Activated naive CD4-positive, alpha-beta T cell treated with Interleukin-2 at 50 U/mL for 16 hours (primary cell): ENCODE measurements at places on chromosomes 3 and 15.
A peak's percentile ranks its signal among the peaks of the same experiment; 100 is the strongest.

GRCh38 chr15:80991421-80991820 lies 1.8 kb upstream of the MESD start:
- no peak for DNase-seq

DNA sequence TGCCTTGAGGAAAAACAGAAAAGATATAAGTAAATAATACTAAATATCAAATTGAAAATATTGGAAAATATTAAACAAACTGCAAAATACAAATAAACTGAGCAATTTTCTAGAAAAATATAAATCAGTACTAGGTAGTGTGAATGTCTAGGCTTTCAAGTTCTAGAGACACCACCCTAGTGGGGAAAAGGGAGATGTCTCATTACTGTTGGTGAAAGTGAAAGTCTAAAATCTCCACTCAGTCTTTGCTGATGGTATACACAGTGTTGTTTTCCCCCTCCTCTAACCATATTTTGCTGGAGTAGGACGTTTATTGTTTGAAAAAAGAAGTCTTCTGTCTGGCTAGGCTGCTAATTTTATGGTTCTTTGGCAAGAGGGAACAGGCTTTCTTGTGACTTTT lies 1368.9 kb downstream of the OTOL1 start:
- DNase-seq: no peak

- no peak for DNase-seq
Observed at GRCh38 chr3:31009881-31010280, 115.4 kb upstream of the GADL1 start.

- peak; percentile 89 for DNase-seq
Observed at GRCh38 chr15:40274350-40275274, 8.3 kb downstream of the ANKRD63 start.

- DNase-seq: no peak
Observed at GRCh38 chr3:5282703-5283102, 95.2 kb downstream of the EDEM1 start.

DNA sequence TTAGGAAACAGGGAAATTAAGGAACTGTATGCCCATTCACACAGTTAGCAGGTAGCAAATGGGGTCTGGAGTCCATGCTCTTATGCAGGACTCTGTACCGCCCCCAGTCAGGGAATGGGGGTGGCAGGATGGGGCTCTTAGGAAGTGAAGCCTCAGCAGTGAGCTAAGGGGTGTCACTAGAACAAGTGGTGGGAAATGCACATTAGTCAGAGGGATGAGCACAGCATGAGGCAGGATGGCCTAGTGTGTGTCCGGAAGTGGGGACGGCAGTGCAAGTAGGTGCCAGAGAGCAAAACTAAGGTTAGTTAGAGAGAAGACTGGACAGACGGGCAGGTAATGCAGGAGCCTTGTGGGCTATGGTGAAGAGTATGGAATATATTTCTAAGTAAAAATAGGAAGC lies 60.7 kb downstream of the ST3GAL6 start:
- DNase-seq: no peak

DNA sequence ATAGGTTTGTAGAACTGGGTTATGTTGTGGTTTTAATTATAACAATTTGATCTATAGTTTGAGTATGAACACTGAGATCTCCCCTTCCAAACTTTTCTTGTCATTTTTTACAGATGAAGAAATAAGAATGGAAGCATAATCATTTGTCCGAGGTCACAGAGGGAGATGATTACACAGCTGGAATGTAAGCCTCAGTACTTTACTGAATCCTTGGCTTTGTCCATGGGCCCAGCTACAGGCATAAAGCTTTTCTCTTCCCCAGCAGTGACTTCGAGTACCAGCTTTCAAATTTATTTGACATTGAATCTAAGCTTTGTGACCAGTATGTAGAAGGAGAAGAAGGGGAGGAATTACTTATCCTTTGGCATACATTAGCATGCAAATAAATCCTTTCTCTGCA lies 80.9 kb upstream of the DCBLD2 start:
- DNase-seq: no peak

GRCh38 chr3:72548461-72548860 lies 299.8 kb downstream of the SHQ1 start:
- DNase-seq: no peak

DNA sequence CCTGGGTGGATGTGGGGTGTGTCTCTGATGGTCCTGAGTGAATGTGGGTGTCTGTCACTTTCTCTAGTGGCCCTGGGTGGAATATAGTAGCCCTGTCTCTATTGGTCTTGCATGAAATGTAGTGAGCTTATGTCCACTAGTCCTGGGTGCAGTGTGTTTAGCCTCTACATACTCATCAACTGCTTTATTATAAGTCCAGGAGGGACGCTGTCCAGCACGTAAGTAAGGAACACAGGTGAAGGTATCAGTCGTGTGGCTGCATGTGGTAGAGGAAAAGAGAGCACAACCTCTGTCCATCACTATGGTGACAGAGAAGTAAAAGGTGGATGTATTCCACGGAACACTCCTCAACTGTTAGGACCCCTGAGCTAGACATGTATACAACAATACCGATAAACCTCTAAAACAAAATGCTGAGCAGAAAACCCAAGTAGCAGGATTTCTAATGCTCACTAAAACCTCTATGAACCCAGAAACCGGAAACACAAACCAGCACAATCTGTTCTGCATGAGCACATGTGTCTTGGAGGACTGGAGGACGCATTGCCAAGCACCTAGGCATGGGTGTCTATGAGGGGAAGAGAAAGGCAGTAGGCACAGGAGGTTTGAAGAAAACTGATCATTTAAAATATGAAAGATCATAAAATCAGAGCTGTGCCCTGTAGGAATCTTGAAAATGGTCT lies 11.0 kb downstream of the LTF start:
- no peak for DNase-seq

- DNase-seq: no peak
Observed at GRCh38 chr15:40549894-40550293, 14.9 kb downstream of the CCDC32 start.

DNA sequence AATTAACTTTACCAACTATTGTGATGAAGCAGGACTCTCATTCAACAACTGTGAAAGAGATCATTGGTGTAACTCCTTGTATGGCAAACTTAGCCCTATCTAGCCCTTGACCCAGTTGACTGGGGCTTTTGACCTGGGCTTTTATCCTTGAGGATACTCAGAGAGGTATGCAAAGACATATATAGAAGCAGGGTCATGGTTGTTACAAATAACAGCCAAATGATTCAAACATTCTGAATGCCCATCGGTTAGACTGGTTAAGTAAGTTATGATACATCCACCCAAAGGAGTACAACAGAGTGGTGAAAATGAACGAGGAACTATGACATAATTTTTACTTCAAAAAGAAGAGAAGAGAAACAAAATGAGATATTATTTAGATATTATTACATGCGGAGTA lies 38.2 kb upstream of the ALDH1A3 start:
- no peak for DNase-seq

DNA sequence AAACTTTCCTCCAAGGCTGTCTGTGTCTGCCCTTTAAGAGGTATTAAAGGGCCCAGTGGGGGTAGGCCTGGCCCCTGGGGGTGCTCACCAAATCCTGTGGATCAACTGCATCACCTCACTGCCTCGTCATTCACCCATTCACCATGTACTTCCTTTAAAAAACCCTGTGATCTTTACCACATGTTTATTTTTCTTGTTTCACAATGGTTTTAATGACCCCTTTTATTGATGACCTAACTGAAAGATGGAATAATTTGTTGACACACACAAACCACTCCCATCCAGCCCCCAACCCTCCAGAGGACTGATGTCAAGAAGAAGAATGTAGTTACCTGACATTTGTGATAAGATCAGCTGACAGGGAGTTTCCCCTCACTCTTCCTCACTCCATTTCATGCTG lies 40.8 kb downstream of the KCNAB1 start:
- DNase-seq: peak; percentile 7

GRCh38 chr3:127291611-127292010 lies 3.8 kb upstream of the PRR20G start:
- DNase-seq: no peak

DNA sequence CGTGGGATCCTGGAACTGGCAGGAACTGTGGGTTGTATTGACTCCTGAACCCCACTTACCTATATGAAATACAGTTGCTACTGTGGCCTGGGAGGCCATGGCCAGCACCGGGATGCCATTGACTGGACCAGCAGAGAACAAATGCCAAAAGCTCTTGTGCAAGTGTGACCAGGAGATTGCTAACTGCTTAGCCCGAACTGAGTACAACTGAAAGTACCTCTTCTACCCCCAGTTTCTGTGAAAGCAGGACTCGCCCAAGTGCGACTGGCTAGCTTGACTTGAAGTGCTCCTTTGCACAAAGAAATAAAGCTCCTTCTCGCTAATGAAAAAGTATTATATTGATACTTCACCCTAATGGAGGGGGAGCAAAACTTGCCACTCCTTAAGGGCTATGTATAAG lies 101.3 kb upstream of the ATP11B start:
- DNase-seq: no peak

DNA sequence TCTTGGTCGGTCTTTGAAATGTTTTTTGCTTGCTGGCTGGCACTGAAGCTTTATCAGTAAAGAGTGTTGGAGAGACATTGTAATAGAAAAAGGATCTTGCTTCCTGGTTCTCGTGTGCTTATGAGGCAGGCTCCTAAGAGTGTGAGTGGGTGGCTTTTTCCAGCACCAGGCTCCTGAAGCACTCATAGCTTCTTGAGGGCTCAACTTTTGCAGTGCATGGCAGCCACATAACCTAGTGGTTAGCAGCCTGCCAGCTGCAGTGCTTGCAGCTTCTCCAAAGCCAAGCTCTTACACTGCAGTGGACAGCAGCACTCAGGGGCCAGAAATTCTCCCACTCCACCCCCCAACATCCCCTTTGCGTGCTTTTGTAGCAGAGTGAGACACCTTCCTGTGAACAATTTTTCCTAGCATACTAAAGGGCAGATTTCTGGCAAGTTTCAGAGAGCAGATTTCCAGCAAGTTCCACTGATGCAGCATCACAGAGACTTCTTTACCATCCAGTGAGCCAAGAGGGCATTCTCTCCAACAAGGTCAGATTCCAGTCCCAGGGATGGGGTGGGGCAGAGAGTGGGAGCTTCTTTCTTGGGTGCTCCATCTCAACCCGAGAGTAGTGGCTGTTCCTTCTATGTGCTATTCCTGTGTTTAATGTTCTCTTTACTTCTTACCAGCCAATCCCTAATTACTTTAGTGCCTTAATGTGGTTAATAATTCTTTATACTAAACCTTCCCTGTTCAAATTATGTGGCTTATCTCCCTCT lies 15.8 kb upstream of the ARHGEF26 start:
- no peak for DNase-seq

DNA sequence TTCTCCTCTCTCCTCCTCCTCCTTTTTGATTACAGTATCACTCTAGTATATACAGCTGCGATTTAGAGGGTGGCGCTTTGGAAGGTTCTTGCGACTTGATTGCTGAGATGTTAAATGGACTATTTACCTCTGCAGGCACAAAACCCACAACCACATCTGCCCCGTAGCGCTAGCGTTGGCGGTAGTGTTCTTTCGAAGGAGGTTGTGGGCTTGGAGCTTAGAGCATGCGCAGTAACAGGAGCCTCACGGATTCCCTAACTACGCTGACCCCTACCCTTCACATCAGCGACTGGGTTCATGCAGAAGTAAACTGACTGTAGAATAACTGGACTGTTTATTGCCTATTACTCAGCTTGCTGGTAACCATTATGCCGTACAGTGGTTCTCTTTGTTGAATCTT lies 58.0 kb downstream of the CGGBP1 start:
- DNase-seq: peak; percentile 25

DNA sequence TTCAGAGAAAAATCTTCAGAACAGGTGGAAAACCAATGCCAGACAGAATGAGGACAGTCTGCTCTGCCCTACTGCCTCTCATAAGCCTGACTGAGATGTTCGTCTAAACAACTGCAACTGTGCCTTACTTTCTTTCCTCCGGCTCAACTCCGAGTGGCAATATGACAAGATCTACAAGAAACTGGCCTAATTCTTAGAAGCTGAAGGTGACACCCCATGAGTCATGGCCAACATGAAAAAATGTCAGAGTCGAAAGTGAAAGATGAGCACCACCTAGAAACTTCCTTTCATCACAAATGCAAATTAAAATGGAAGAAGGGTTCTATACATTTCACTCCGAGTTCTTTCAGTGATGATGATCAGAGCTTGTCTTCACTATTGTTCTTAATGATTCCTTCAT lies 12.9 kb downstream of the PCYT1A start:
- peak; percentile 71 for DNase-seq

DNA sequence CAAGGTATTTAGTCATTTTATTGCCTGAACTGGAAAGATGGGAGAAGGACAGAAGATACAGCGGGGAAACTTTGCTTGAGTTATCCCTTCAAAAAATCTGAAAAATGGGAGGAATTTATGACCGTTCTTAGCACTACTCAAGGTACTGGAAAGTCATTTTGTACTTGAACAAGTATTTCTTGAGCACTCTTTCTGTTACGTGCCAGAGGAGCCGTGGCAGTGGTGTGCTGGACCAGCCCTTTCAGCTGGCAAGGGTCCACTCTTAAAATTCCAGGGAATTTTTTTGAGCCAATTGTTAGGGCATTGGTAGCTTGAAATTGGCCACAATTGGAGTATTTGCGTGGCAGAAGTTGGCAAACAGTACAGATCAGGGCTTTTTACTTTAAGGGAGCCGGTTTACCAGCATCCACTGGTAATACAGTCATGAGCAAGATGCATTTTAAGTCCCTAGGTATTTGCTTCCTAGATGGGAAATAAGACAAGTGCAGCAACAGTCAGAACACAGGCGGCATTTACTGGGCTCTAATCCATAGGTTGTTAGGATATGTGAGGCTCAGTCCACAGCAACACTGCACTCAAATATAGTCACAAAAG lies 145.9 kb upstream of the ST8SIA2 start:
- DNase-seq: no peak

DNA sequence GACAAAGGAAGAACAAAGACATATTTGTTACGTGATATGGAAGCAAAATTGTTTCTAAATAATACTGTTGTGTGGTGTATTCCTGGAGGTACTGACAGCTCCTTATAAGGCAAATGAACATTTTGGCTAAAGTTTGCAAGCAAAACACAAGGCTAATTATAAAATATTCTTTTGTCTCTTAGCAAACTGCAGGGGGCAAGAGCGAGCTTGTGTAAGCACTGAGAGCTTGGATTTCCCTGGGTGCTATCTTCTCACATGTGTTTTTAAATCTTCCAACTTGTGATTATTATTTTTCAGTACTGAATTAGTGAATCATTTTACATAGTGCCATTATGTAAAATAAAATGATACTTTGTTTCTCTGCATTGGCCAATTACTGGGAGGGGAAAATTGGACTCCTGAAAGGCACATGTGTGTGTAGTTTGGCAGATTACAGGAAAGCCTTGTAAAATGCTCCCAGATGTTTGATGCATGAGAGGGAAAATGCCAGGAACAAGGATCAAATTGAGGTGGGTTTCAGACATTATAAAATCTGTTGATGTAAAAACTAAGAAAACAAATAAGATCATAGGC lies 611.5 kb downstream of the AGBL1 start:
- DNase-seq: no peak

DNA sequence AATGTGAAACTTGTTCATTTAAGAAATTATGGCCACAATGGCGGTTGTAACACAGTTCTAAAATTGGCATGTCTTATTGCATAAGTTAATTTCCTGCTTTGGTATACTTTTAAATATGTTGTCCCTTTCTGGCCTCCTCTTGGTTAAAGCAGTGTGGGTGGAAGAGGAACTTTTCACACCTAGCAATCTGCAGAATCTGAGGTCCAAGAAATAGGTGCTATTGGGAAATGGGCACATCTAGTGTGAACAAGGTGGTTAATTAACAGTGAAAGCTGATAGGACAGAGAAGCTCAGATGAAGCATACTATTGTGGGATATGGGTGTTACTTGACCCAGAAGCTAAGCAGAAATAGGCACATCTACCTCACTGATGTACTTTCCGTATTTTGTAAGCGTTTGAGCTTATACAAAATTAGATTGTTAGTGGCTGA lies 10.6 kb downstream of the CMC1 start:
- DNase-seq: no peak
